Natural killer cell (primary cell): ENCODE measurements at places on chromosomes 2 and 18.

- H3K36me3 ChIP-seq, result no peaks in the 10 kb centered on the region
- DNase-seq, result no peak
These were observed 192.9 kb downstream of the INHBB start for GRCh38 chr2:120538691-120539423.

- H3K4me1 ChIP-seq, result peaks cover 12% of the 10 kb centered on the region
- no peaks in the 10 kb centered on the region for H3K36me3 ChIP-seq
- no peak overlapping the region for H3K4me3 ChIP-seq
- H3K27me3 ChIP-seq, result no peaks in the 10 kb centered on the region
- H3K27ac ChIP-seq, result no peak overlapping the region
- no peak for DNase-seq
These were observed 26.0 kb upstream of the IGFBP2 start for GRCh38 chr2:216607277-216607560.

DNA sequence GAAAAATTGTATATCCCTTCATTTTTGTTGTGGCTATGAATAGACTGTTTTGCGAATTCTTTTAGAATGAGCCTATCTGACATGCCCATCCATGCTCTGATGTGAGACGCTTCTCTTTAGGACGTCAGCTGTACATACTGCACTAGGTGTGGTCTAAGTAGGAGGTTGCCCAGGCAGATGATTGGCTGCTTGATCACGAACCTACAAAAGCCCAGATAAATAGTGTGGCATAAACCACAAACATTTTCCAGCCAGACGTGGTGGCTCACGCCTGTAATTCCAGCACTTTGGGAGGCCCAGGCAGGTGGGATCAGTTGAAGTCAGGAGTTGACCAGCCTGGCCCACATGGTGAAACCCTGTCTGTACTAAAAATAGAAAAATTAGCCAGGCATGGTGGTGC, 251.8 kb downstream of the AGAP1 start:
- H3K4me3 ChIP-seq, result no peak overlapping the region
- H3K27ac ChIP-seq, result no peak overlapping the region
- no peaks in the 10 kb centered on the region for H3K27me3 ChIP-seq
- peaks cover 4% of the 10 kb centered on the region for H3K36me3 ChIP-seq
- no peaks in the 10 kb centered on the region for H3K4me1 ChIP-seq

- no peaks in the 10 kb centered on the region for H3K36me3 ChIP-seq
- peaks cover 50% of the 10 kb centered on the region for H3K4me1 ChIP-seq
- H3K27me3 ChIP-seq, result no peaks in the 10 kb centered on the region
- no peak for DNase-seq
- H3K4me3 ChIP-seq, result no peak overlapping the region
- H3K27ac ChIP-seq, result no peak overlapping the region
These were observed 68.0 kb upstream of the CABLES1 start for GRCh38 chr18:23067236-23067635.

- no peaks in the 10 kb centered on the region for H3K36me3 ChIP-seq
- DNase-seq, result no peak
- no peak within 1 kb of the TSS for H3K27ac ChIP-seq
- H3K27me3 ChIP-seq, result peaks cover 11% of the 10 kb centered on the region
These were observed at the start of gene DYSF for GRCh38 chr2:71453404-71454220. Gene DYSF, plus strand, starts transcription at chr2:71453561.

GRCh38 chr2:237932731-237933131, 34.1 kb upstream of the UBE2F start:
- H3K4me1 ChIP-seq, result no peaks in the 10 kb centered on the region
- no peak overlapping the region for H3K27ac ChIP-seq
- DNase-seq, result no peak
- no peaks in the 10 kb centered on the region for H3K27me3 ChIP-seq
